CD8-positive, alpha-beta T cell (primary cell): ENCODE measurements at places on chromosomes 12 and 14.

DNA sequence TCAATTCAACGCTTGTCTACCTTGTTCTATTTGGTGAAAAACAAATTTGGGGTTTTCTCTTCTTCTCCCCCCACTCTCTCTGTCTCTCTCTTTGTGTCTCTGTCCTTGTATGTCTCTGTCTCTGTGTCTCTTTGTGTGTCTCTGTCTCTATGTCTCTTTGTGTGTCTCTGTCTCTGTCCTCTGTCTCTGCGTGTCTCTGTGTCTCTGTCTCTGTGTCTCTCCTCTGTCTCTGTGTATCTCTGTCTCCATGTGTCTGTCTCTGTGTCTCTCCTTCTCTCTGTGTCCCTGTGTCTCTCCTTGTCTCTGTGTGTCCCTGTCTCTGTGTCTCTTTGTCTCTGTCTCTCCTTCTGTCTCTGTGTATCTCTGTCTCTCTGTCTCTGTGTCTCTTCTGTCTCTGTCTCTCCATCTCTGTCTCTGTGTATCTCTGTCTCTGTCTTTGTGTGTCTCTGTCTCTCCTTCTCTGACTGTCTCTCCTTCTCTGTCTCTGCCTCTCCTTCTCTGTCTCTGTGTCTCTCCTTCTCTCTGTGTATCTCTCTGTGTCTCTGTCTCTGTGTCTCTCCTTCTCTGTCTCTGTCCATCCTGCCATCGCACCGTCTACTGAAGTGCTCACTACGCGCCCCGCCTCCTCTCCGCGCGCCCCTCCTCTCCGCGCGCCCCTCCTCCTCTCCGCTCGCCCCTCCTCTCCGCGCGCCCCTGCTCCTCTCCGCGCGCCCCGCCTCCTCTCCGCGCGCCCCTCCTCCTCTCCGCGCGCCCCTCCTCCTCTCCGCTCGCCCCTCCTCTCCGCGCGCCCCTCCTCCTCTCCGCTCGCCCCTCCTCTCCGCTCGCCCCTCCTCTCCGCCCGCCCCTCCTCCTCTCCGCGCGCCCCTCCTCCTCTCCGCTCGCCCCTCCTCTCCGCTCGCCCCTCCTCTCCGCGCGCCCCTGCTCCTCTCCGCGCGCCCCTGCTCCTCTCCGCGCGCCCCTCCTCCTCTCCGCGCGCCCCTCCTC lies 12.8 kb downstream of the LRCOL1 start:
- no peak for DNase-seq

DNA sequence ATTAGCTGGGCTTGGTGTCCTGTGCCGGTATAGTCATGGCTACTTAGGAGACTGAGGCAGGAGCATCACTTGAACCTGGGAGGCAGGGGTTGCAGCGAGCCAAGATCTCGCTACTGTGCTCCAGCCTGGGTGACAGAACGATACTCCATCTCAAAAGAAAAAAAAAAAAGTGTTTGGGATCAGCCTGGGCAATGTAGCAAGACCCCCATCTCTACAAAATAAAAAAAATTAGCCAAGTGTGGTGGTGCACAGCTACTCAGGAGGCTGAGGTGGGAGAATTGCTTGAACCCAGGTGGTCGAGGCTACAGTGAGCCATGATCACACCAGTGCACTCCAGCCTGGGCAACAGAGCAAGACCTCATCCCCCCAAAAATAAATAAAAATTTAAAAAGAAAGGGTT lies 47.6 kb downstream of the PHETA1 start:
- no peak for DNase-seq

GRCh38 chr14:95409477-95410272 lies 90.0 kb upstream of the CLMN start:
- no peak for DNase-seq

- DNase-seq: no peak
Measured at GRCh38 chr14:30159374-30159773, 231.7 kb upstream of the PRKD1 start.

DNA sequence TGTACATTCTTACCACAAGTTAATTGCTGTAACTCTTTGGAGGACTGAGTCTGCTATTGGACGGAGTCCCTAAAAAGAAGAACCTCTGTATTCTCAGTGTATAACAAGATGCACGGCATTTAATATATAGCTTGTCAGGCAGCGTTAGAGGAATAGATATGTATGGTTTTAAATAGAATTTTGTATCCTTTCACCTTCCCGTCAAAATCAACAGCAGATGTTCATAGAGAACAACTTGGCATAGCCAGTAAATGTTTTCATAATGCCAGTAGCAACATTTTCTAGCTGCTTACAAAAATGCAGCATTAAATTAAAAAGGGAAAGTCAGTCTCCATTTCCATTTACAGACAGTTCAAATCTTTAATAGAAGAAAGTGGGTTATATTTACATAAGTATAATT lies 6.8 kb downstream of the SCYL2 start:
- DNase-seq: no peak
